ENCODE measurements at places on chromosomes 7 and 10.

- no peak for DNase-seq
These were observed 39.0 kb downstream of the ZMIZ1 start for GRCh38 chr10:79107736-79108264.

GRCh38 chr10:3783316-3783681 lies 1.7 kb downstream of the KLF6 start:
- peak; percentile 64 for DNase-seq

GRCh38 chr7:92992483-92992882 lies 125.3 kb downstream of the SAMD9 start:
- no peak for DNase-seq

DNA sequence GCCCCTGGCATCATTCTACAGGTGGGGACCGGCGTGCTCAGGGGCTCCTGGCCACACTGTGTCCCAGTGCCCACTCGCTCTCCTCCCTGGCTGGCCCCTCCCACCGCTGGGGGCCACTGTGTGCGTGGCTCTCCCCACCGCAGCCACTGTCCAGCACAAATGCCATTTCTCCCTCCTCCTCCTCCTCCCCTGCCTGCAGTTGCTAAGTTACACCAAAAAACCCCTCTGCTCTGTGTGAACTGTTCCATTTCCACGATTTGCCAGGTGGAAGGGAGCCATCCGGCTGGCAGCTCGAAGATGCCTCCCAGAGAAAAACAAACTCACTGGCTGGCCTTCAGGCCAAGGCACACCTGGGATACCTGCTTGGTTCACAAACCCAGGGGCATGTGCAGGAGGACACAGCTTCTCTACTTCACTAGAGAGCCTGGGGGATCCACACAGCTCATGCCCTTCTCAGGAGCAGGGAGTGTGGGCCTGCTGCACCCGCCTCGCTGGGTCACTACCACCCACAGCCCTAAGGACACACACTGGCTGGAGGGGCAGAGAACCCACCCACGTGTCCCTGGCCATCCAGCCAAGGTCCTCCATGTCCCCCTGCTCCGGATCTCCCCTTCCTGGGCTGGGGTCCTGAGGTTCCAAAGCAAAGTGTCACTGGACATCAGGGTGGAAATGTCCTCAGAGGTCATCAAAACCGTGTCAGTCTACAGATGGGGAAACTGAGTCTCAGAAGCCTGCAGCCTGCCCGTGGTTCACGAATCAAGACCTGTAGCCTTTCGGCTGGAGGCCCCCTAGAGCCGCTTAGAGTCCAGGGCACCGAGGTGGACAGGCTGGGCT lies 1.7 kb downstream of the RASGEF1A start:
- no peak for DNase-seq

DNA sequence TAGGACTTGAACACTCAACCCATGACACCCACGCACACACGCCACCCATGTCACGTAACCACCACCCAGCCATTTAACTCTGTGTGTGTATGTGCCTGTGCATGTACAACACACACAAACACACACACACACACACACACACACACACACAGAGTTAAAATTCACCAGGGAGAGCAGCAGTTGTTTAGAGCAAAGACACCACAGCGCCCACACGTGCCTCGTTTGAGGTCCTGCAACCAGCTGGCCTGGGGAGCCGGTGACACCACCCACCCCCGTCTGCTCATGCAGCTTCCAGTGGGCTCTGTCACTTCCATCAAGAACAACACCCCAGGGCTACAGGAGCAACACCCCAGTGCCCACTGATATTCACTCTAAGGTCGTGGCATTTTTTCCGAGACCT lies 97.4 kb downstream of the ELFN1 start:
- no peak for DNase-seq

GRCh38 chr7:84188786-84189405 lies 5.7 kb downstream of the SEMA3A start:
- no peak for DNase-seq

DNA sequence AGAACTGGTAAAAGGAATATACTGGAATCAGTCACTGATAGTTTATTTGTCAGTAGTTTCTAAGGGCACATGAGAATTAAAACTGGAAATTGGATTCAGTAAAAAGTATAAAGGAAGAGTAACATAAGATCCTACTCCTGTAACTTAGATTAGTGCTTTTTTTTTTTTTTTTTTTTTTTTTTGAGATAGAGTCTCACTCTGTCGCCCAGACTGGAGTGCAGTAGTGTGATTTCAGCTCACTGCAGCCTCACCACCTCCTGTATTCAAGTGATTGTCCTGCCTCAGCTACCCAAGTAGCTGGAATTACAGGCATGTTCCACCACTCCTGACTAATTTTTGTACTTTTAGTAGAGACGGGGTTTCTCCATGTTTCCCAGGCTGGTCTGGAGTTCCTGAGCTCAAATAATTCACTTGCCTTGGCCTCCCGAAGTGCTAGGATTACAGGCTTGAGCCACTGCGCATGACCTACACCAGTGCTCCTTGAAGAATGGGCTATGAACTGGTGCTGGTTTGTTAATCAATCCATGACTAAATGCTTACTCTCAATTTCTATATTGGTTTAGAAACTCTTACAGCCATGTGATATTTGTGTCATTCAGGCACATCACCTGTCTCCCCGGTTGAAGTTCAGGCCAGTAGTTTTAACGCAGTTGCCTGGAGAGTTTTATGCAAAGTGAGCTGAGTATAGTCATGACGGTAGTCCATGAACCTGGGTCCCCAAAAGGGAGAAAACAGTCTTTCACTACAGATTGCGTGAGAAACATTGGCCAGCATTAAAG lies 65.0 kb downstream of the ZEB1 start:
- DNase-seq: peak; percentile 11

DNA sequence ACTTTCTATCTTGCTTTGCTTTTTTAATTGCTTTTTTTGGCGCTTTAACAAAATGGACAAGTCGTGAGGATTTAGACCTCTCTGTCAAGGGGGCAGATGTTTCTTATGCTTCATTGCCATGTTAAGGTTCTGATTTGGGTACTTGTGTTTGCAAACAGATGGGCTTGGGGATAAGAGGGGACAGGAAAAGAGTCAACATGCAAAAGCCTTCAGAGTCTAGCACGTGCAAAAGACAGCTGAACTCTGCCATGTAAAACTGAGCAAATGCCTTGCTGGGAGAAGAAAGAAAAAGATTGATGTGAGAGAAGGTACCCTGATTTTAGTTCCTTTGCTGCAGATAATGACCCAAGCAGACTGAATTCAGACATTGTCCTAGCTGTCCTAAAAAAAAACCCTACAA lies 173.1 kb downstream of the KIAA1217 start:
- no peak for DNase-seq

DNA sequence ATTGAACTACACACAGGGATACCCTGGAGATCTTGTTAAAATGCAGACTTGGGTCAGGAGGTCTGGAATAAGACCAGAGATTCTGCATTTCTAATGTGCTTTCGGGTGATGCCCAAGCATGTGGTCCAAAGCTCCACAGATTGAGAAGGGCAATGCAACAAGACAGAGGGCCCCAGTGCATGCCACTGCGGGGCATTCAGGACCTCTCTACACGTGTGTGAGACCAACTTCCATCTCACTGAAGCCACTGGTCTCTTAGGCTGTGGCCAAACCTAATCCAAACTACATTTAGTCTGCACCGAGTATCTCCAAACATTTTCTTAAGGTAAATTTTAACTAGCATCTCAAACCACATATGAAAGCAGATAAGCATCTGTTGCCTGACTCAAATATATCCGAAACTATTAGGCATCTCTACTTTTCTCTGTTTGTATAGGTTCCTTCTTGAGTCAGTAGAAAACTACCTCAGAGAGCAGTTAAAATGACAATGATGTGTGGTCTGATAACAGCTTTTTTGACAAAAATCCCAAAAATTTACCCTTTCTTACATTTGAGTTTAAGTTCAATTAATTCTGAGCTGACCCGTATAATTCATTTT lies 107.5 kb downstream of the ELMO1 start:
- DNase-seq: no peak

DNA sequence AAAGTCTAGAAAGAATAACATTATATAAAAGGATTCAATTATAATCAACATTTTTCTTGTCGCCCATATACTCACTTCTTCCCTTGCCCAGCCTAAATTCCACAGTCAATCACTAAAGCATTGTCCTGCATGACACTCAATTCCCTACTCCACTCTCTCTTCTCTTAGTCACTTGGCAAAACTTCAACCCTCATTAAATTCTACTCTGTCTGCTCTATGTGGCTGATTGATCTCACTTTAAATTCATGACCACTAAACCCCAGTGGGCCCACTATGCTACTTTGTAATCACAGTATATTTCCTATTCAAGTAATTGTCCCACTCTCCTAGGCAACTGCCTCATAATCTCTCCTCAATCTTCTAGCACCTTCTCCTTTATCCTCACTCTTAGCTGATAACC lies 54.1 kb downstream of the MTERF1 start:
- DNase-seq: no peak

- DNase-seq: no peak
These were observed 41.3 kb upstream of the SRPK2 start for GRCh38 chr7:105429746-105430612.

GRCh38 chr10:6528198-6528950 lies 51.7 kb downstream of the PRKCQ start:
- no peak for DNase-seq

- no peak for DNase-seq
These were observed 1.2 kb downstream of the TASOR2 start for GRCh38 chr10:5685764-5686240.

DNA sequence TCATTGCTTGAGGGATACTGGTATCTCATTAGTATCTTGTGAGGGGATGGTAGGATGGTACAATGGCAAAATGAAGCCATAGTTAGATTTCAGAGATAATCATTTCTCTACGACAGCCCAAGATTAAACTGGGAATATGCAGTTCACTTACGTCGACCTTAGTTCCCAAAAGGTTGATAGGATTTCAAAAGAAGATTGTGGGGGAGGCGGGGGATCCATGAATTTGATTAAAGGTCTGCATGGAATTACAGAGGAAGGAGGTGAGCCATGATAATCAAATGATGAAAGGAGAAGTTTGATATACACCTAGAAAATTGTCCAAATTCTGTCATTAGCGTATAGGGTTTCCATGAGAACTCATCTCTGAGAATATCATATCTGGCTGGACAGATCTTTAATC lies 206.6 kb downstream of the CELF2 start:
- no peak for DNase-seq

DNA sequence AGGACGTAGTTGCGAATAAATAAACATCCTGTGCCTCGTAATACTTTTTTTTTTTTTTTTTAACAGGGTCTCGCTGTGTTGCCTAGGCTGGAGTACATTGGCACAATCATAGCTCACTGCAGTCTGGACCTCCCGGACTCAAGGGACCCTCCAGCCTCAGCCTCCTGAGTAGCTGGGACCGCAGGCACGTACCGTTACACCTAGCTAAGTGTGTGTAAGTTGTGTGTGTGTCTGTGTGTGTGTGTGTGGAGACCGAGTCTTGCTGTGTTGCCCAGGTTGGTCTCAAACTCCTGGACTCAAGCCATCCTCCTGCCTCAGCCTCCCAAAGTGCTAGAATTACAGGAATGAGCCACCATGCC lies 573 bp upstream of the PON2 start:
- DNase-seq: no peak

- no peak for DNase-seq
These were observed 857.8 kb downstream of the KCNMA1 start for GRCh38 chr10:76779796-76780301.

GRCh38 chr7:100894860-100895700 lies 608 bp downstream of the ACHE start:
- DNase-seq: peak; percentile 41

GRCh38 chr10:65544756-65545155 lies 1381.1 kb upstream of the LRRTM3 start:
- DNase-seq: no peak

DNA sequence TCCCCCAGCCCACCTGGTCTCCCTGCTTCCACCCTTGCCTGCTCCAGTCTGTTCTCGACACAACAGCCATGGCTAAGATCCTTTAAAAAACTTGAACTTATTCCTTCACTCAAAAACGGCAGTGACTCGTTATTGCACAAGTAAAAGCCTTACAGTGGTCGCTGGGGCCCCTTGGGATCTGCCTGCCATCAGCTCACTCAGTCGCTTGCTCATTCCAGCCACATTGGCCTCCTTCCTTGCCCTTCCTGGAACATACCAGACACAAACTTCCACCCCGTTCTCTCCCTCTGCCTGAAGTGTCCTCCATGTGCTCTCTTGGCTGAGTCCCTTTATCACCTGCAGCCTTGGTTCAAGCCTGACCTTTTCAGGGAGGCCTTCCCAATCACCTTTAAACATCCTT lies 4.7 kb downstream of the CCNY start:
- DNase-seq: no peak

GRCh38 chr10:73959484-73960243 lies 38.3 kb upstream of the VCL start:
- DNase-seq: no peak
